Activated CD8-positive, alpha-beta memory T cell treated with anti-CD3 and anti-CD28 coated beads, Interleukin-2, amount 10 ng/mL, durations not matched to agents 7 days and 5 days (primary cell): ENCODE measurements at places on chromosomes 1 and 21. TPM values are rescaled to one million over a fixed set of nuclear protein-coding genes. Genes with fewer than 3 reads are reported as not detected.

DNA sequence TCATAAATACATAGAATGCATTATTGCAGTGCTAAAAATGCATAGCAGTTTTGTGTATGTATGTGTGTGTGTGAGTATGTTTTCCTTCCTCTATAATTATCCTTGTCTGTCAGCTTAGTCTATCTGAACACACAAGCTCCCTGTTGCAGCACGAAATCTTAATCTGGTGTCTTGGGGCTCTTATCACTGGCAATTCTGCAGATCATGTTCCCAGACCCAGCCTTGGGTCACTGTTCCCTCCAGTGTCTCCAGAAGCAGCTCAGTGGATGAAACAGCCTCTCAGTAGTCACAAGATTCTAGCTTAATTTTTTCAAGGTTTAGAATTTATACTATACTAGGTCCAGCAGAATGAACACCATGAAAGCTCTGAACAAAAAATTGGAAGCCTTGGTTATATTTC, 777.9 kb downstream of the MRPL39 start:
- H3K27ac ChIP-seq = no peak overlapping the region
- no peak overlapping the region for H3K4me3 ChIP-seq
- no peaks in the 10 kb centered on the region for H3K36me3 ChIP-seq
- H3K27me3 ChIP-seq = no peaks in the 10 kb centered on the region
- H3K4me1 ChIP-seq = no peaks in the 10 kb centered on the region

The IL12RB2 gene
- 54.0 TPM for total RNA-seq

The SLC44A3 gene
- total RNA-seq = not detected

- no peak overlapping the region for H3K27ac ChIP-seq
- peaks cover 16% of the 10 kb centered on the region for H3K27me3 ChIP-seq
- no peak overlapping the region for H3K4me3 ChIP-seq
- peak; percentile 14 for DNase-seq
- peaks cover 10% of the 10 kb centered on the region for H3K4me1 ChIP-seq
These were observed 2.1 kb downstream of the GSTM4 start for GRCh38 chr1:109657970-109658369.

The RNU1-3 gene
- total RNA-seq = 922 TPM

The OR10J1 gene
- not detected for total RNA-seq

DNA sequence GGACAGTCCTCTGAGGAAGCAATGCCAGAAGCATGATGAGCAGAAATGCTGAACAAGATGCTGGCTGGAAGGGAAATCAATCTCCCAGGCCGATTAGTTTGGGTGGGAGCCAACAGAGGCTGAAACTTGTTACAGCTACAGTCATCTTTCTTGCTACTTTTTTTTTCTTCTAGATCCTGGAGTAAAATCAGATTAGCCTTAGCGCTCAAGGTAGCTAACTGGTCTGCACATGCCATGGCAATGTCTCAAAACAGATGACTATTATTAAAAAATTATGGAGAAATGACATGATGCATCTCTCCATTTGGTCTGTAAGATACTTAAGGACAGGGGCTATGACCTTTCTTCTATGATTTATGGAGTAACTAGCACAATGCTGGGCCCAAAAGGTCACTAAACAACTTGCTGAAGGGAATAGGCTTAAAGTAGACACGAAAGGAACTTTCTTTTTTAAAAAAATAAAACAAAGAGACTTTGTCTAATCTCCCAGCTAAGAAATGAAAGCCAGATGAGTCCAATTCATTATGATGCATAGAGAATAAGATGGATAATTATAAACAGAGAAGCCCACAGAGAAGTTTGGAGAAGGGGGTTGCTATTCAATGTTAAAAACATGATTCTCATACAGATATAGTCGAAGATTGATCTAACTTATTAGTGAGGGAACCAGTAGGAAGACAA, 42.5 kb downstream of the UTP25 start:
- DNase-seq = no peak
- no peak overlapping the region for H3K4me3 ChIP-seq
- no peak overlapping the region for H3K27ac ChIP-seq
- H3K27me3 ChIP-seq = peaks cover 51% of the 10 kb centered on the region
- H3K36me3 ChIP-seq = no peaks in the 10 kb centered on the region
